Activated CD4-positive, alpha-beta T cell treated with anti-CD3 and anti-CD28 coated beads, Interleukin-10, Interleukin-2, amounts not matched to agents 100 ng/mL and 50 ng/mL, durations not matched to agents 16 hours and 8 hours (primary cell): ENCODE measurements at places on chromosomes 16 and 17.
A peak's percentile ranks its signal among the peaks of the same experiment; 100 is the strongest.

- DNase-seq: no peak
Measured at GRCh38 chr17:75642182-75642783, 9.0 kb downstream of the SMIM5 start.

GRCh38 chr17:18246880-18247612 is 11.5 kb downstream of the FLII start:
- peak; percentile 33 for DNase-seq

DNA sequence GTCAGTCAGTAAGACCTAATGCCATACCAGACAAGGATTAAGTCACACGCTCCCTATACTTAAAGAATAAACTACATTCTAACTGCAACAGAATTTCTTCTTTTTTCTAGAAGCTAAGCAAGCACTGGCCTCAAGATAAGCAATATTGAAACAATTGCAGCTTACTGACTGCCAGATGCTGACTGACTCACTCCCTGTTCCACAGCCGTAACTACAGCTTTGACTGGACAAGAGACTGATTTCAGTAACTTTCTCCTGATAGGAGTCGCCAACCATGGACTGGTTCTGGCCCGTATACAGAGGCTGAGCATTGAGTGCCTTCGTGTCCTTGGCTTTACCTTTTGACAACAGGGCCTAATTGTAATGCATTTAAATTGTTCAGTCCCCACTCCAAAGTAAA is 67.9 kb downstream of the TRIM37 start:
- DNase-seq: peak; percentile 87

DNA sequence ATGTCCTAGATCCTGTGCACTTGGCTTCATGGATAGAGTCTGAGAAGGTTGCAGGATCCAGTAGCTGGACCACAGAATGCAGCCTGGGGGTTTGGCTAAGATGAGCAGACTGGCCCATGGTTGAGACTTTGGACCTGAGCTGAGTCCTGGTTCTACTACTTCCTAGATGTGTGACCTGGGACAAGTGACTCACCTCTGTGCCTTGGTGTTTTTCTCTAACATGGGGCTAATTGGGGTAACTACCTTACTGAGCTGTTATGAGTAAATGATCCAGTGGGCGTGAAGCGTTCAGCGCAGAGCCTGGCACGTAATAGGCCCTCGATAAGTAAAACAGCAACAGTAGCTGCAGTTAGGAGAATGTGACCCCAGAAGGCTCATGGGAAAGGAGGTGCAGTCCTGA is 38.8 kb downstream of the SNX20 start:
- DNase-seq: no peak

- peak; percentile 69 for DNase-seq
Measured at GRCh38 chr16:66270333-66270927, 96.1 kb upstream of the CDH5 start.

GRCh38 chr16:27792486-27793248 is 242.7 kb downstream of the KATNIP start:
- no peak for DNase-seq

DNA sequence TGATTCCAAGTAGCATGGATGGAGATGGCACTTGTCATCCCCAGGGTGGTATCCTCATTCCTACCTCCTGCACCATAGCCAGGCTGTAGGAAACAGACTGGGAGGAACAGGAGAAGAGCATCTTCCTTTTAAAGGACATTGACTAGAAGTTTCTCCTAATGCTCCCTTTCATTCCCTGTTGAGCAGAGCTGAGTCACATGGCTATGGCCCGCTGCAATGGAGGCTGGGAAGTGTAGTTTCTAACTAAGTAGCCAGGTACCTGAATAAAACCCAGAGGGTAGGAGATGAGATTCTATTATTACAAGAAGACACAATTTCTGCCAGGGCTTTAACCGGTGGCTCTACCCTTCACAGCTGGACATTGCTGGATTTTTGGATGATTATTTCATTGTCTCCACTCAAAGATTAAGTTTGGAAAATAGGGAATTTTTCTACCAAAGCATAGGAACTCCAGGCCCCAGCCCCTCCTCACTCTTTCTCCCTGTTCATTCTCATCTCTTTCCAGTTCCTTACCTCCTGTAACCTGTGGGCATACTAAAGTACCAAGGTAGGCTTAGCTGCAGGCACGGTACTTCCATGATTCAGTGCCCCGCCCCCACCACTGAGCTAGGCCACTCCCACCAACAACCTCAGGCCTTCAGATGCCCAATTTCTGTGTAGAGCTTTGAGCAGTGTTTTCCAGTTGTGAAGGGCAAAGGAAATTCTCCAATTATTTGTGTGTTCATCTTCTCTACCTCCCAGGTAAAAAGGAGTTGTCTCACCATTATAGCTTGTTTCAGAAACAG is 378.3 kb downstream of the CDH13 start:
- DNase-seq: no peak

GRCh38 chr16:19704321-19705145 is 13.5 kb downstream of the KNOP1 start:
- no peak for DNase-seq

DNA sequence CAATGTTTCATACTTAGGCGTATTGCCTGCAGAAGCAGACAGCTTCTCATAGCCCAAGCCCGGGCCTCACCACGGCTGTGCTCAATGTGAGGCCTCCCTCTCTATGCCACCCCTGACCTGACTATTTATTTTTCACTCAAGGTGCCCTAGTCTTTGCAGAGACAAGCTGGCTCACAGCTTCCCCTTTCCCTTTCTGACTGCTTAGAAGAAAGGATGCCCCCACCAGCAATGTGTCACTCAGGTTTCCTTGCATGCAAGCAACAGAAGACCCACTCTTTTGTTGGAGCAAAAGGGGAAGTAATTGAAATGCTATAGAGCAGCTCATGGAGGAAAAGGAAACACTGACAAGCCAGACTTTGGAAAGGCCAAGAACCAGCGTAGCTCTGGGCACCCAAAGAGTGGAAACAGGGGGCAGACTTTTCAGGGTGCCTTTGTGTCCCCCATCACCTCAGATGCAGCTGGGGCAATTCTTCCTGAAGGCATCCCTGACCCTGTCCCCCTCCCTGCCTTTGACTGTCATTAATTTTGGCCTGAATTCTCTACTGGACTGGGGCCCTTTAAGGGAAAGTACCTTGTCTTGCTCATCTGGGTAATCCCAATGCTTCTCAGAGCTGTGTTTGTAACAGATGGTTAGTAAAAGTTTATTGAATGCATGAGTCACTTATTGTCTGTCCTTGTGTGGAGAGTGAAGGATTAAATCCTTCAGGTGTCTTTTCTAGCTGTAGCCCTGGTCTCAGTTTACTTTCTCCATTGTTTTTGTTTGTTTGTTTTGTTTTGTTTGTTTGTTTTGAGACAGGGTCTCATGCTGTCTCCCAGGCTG is 17.8 kb downstream of the RGS9 start:
- peak; percentile 52 for DNase-seq

GRCh38 chr17:58331815-58332777 is 3.5 kb upstream of the TSPOAP1 start:
- DNase-seq: peak; percentile 98

DNA sequence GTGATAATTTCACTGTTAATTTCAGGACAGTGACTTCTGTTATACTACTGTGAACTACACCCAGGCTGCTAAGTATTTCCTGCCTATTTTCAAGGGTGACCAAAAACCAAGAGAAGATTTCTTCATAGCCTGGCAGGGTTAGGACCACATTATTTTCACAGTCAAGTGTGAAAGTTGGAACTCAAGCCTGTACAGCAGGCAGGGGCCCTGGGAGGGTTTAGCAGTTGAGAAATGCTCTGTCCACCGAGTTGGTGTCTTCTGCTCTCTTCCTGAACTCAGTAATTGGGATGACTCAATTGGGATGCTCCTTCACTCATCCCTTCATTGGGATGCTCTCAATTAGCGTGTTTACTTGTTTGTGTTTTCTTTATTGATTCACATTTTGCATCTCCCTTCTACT is 347.3 kb upstream of the CDH11 start:
- DNase-seq: no peak

DNA sequence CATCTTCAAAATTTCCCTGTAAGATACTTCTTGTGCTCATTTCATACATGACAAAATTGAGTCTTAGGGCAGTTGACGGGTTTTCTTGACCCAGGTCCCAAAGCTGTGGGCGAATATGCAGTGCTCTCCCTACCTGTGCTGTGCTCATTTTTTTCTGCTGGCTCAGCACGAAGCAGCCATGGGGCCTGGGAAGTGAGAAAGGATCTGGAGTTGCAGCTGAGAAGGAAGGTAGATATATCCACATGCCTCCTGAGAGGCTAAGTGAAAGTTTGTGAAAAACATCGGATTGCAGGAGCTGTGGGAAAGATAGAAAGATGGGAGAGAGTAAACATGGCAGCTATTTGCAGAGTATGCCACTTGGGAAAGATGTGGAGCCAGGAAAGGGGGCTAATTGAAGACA is 42.9 kb upstream of the MON1B start:
- no peak for DNase-seq

GRCh38 chr17:74959826-74960515 is 12.6 kb downstream of the HID1 start:
- no peak for DNase-seq

DNA sequence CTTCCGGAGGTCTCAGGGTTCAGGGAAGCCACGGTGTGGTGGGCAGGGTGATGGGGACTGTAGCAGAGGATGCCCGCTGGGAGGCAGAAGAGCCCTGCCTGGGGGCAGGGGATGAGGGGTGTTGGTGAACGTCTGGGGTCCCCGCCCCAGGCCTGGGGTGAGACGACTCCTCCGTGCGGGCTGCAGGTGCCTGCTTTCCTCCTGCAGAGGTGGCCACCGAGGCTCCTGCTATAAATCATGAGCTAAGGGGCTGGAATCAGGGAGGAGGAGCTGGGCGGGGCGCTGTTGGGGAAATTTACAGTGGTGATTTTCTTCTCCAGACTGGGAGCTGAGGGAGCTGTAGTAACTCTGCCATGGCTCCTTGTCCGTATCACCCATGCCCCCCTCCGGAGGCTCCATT is 167.0 kb downstream of the MRM1 start:
- DNase-seq: no peak

- DNase-seq: no peak
Measured at GRCh38 chr16:83211711-83212110, 584.9 kb downstream of the CDH13 start.

GRCh38 chr17:19672009-19672750 is 23.6 kb downstream of the ALDH3A2 start:
- DNase-seq: no peak

DNA sequence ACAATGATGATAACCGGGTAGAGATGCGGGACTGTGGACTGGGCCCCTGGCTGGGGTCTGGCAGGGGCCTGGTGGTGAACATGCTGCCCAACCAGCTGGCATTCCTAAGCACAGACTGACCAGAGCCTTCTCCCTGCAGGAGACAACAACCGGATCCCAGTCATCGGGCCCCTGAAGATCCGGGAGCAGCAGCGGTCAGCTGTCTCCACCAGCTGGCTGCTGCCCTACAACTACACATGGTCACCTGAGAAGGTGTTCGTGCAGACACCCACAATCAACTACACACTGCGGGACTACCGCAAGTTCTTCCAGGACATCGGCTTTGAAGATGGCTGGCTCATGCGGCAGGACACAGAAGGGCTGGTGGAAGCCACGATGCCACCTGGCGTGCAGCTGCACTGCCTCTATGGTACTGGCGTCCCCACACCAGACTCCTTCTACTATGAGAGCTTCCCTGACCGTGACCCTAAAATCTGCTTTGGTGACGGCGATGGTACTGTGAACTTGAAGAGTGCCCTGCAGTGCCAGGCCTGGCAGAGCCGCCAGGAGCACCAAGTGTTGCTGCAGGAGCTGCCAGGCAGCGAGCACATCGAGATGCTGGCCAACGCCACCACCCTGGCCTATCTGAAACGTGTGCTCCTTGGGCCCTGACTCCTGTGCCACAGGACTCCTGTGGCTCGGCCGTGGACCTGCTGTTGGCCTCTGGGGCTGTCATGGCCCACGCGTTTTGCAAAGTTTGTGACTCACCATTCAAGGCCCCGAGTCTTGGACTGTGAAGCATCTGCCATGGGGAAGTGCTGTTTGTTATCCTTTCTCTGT is 5.1 kb upstream of the SLC7A6 start:
- no peak for DNase-seq

- DNase-seq: no peak
Measured at GRCh38 chr17:4542003-4542725, 13.0 kb downstream of the MYBBP1A start.

DNA sequence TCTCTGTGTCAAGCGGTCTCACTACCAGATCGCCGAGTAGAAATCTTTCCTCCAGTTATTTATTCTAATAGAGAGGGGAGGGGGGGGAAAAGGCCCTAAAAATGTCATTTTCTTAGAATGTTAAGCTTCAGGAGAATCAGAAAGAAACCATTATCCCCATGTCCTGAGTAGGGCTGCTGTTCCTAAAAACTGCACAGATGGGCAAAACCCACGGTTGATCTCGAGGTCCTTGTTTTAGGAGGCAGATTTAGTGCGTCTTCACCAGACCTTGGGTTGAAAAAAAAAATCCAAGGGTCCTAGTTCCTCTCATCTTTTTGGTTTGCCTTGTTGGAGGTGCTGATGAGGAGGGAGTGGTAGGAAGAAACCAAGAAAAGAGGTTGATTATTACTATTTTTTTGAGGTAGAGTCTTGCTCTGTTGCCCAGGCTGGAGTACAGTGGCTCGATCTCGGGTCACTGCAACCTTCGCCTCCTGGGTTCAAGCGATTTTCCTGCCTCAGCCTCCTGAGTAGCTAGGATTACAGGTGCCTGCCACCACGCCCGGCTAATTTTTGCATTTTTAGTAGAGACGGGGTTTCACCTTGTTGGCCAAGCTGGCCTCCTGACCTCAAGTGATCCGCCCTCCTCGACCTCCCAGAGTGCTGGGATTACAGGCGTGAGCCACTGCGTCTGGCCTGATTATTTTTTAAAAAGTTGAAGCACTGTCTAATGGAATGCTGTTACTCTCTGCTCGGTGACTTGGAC is 1.4 kb downstream of the CBFB start:
- DNase-seq: no peak

- no peak for DNase-seq
Measured at GRCh38 chr16:69003500-69003899, 102.0 kb upstream of the HAS3 start.

DNA sequence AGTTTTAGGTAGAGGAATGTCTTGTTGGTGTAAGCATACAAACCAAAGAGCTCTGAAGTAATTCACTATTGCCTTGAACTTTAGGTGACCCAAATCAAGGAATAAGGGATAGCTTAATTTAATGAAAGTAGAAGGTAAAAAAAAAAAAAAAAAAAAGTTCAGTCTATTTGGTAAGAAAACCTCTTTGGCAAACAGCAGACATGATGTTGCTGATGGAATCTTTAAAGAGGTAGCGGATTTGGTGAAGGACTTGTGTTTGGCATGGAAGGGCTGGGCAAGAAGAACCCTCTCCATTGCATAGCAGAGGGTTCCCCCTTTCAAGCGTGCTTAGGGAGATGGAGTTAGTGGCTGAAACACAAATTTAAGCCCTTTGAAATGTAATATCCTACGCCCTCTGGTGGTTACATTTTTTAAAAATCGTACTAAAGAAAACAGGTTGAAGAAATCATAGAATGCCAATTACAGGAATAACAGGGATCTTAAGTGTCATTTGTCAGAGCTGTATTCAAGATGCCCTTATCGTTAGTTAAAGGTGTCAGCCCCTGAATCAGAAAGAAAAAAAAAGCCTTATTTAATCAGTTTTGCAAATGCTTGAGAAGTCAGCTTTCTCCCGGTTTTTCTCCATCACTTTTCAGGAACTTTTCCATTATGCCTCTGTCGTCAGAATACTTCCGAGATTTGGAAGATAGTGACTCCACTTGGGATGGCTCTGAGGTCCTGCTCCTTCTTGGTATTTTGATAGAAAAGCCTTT is 383.1 kb downstream of the KCNJ2 start:
- DNase-seq: peak; percentile 29
